ENCODE measurements at places on chromosomes 12 and 14.

- no peak for DNase-seq
Measured at GRCh38 chr14:61451491-61451890, 130.1 kb downstream of the PRKCH start.

DNA sequence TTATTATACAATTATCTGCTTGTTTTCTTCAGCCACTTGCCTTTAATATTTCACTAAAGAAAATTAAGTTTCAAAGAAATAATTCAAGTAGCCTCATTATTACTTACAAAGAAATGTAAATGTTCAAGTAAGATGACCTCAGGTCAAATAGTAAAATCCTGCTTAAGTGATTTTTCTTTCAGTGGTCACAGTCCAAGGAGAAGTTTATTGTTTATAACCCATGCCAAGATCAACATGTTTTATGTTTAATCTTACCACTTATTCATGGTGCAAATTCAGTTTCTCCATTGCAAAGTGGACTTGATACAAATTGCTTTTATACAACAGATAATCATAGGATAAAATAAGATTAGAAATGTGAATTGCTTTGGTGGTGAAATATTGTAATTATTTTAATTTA is 370.2 kb upstream of the FLRT2 start:
- DNase-seq: no peak

DNA sequence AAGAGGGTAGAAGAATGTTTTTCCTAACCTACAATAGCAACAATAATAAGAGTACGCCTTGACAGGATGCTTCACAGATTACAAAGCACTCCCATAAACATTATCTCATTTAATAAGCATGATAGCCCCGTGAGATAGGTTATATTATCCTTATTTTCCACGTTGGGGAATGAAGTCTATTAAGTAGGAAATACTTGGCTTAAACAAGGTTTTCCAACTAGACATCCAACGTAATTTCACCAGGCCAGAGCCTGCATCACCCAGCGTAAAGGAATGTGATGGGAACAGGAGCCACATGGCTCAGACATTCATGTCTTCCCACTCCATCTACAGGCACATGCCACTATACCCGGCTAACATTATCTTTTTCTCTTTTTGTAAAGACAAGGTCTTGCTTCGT is 223.4 kb upstream of the AMIGO2 start:
- no peak for DNase-seq

DNA sequence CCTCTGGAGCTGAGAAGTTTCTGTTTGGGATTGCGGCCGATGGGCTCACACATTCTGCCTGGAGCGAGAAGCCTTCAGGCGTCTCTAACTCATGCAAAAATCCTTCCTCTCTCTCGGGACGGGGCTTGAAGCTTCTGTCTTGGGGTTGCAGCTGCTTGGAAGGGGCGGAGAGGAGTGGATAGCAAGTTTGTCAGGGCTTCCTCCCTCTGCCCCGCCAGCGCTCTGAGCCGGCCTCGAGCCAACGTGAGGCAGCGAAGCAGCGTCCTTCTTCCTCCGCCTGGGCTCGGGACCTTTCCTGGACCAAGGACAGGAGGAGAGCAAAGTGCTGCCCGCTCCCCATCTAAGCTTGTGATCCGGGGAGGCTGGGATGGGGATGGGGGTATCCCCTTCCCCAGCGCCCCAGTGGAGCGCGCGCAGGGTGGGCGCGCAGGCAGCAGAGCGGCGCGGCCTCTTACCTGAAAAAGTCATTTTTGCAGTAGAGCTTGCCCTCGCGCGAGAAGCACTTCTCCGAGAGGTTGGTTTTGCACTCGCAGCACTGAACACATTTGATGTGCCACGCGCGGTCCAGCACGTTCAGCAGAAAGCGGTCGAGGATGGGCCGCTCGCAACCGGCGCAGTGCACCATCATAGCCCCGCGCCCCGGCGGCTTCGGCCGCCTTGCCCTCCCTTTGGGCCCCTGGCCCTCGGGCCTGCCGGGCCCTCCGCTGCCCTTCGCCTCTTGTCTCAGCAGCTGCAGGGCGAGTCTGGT is 626 bp downstream of the LHX5 start:
- no peak for DNase-seq

GRCh38 chr12:100171248-100171647 is 28.6 kb upstream of the BLTP3B start:
- no peak for DNase-seq

DNA sequence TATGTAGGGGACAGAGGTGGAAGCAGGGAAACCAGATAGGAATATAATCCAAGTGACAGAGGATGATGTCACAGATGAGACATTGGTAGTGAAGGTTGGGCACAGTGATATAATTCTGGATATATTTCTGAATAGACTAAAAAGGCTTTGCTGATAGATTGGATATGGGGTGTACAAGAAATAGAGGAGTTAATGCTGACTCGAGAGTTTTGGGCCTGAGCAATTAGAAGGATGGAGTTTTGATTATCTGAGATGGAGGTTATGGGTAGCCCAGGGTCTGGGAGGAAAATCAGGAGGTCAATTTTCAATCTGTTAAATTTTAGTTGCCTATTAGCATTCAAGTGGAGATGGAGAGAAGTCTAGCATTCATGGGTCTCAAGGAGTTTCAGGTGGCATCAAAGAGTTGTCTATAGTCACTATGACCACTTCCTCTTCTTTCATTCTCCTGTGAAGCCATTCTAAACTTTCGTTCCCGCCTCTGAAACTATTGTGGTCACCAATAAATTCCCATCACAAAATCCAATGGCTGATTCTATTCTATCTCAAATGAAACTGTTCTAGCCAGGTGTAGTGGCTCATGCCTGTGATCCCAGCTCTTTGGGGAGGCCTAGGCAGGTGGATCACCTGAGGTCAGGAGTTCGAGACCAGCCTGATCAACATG is 10.6 kb upstream of the ANO6 start:
- no peak for DNase-seq

DNA sequence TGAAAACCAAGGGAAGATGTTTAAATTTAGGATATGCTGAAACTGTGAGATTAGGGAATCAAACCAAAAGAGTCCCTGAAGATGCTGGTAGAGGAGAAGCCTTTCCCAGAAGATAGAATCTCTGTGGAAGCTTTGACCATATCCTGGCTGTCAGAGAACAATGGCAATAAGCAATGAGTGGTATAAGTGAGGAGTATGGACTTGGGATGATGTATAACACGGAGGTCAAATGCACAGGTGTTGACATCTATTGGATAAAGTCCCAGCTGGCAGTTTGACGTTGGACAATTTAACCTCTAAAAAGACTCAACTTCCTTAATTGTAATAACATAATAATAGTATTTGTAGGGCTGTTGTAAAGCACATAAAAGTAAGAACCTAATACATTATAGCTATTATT is 30.1 kb upstream of the CLEC14A start:
- DNase-seq: no peak

GRCh38 chr12:123106640-123107359 is 44.1 kb downstream of the PITPNM2 start:
- peak; percentile 62 for DNase-seq

DNA sequence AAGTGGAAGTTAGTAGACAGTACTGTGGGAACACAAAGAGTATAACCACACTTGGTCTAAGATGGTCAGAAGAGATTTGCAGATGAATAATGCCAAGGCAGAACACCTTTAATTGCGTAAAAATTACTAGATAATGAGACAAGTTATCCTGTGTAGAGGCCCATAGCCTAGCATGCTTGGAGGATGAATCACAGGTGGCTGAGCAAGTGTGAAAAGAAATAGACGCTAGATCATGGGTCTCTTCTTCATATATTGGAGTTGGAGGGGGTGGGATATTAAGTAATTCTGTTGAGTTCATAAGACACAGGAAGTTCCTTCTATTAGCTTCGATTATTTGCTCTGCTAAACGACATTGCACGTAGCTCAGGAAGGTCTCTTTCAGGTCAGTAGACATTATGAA is 454.3 kb upstream of the LMO3 start:
- DNase-seq: no peak

GRCh38 chr12:56451147-56451546 is 1.9 kb upstream of the TIMELESS start:
- DNase-seq: no peak

Measured in stimulated activated CD8-positive, alpha-beta memory T cell treated with anti-CD3 and anti-CD28 coated beads, Interleukin-7, amount 100 ng/mL, for 48 hours (primary cell).